ENCODE measurements at places on chromosomes 4 and X. TPM values are rescaled to one million over a fixed set of nuclear protein-coding genes. Genes with fewer than 3 reads are reported as not detected.

- peak; percentile 31 for DNase-seq
Observed at GRCh38 chrX:147875866-147876596, 35.7 kb upstream of the FMR1 start.

DNA sequence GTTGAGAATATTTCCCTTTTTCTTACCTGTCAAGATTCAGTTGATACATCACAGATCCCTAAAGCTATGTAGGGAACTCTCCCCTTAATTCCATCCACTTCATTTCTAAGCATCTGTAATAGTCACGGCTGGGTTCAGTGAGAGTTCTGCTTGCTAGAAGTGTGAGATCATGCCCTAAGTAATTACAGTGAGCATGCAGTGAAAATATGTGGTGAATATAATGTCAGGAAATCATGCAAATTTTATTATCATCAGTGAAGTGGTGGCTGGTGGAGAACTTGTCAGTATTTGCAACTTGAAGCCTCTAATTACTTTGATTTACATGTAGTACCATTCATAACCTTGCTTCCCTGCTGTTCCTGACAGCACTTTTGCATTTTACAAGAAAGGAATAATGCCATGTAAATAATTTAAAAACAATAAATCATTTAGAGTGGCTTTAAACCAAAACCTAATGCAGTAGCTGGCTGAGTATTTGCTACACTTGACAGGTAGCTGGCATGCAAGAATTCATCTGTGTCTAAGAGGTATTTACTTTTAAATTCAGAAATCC lies 28.3 kb upstream of the CFAP299 start:
- DNase-seq, result peak; percentile 54

ASB9 gene
- total RNA-seq, result 4.2 TPM

CCDC158 gene
- total RNA-seq, result not detected

NPY5R gene
- not detected for total RNA-seq

DNA sequence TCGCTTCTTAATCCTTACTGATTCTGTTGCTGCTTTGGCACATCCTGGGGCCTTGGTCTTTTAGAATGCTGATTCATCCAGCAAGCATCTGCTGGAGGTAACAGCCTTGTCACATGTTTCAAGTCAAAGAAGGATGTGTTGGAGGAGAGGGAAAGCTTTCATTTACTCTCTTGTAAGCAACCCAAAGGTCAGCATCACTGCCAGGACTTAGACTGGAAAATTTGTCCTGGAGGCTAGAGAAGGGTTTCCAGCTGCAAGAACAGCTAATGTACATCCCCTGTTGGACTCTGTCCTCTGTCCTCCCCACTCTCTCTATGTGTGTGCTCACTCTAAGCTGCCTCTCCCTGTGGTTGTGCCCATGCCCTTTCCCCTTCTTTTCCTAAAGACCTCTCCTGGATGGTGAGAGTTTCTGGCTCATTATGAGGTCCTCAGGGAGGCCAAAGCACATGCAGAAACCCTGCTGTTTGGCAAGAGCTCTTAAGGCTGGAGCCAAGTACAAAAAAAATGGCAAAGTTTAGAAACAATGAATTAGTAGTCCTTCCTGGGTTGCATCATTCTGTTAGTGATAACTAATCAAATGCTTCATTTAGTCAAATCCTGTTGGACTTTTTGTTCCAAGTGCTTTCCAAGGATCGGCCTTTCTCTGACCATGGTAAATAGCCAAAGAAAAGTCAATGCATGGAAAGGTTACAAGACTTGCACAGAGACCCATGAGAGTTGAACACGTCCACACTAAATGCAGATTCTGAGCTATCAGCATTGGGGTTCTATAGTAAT lies 13.4 kb upstream of the SRPX start:
- peak; percentile 89 for DNase-seq

- no peak for DNase-seq
Observed at GRCh38 chrX:69305333-69306062, 140.2 kb upstream of the PJA1 start.

- no peak for DNase-seq
Observed at GRCh38 chrX:132505116-132505515, 16.3 kb upstream of the MBNL3 start.

WWC2 gene
- 14.7 TPM for total RNA-seq

GRCh38 chr4:103136671-103137445 lies 37.2 kb upstream of the BDH2 start:
- no peak for DNase-seq

SFRP2 gene
- not detected for total RNA-seq

MED14 gene
- 18.9 TPM for total RNA-seq

DNA sequence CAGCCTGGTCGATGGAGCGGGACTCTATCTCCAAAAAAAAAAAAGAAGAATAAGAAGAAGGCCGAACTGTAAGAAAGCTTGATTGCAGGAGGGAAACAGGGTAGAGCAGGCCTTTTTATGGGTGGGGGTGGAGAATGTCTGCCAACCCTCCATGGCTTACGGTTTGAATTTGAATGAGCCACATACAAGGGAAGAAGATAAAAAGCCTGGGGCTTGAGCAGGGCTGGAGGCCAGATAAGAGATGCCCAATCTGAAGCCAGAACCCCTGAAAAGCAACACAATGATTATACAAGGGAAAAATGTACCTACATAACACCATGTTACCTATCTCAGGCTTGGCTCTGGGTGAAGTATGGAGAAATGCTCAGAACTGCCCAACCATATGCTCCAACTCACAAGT lies 57.3 kb upstream of the TRIM2 start:
- DNase-seq, result no peak

DNA sequence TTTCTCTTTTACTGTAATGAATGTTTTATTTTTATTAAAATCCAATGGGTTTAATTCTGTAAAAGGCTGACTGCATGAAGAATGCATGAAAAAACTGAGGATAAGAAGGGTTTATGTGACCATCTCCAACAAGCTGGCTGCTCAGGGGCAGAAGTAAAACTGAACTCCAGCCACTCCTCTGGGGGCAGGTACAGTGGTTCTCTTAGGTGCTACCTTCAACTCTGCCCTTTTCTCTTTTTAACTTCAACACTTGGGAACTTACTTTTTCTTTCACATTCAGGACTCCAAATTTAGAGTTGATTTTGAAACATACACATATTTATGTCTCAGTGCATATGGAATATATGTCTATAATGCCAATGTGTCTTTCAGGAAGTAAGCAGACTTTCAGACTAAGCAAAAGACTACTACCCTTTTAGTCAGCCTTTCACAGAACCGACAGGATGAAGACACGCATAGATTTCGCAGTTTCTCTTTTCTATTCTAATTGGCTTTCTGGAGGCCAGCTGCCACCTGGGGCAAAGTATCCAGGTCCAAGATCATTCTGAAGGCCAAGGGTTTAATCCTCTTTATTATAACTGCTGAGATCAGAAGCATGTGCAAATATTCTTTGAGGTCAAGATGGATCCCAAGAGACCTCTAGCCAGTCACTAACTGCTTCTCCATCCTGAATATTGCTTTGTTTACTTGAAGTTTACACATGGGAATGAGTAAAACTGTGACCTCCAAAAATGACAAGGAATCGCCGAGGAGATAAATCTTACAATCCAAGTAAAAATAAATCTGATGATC lies 30.7 kb downstream of the HS3ST1 start:
- DNase-seq, result peak; percentile 20

GRCh38 chrX:16067886-16068515 lies 55.4 kb upstream of the GRPR start:
- no peak for DNase-seq

MAGEA4 gene
- not detected for total RNA-seq

GRCh38 chrX:153921511-153922446 lies 4.3 kb downstream of the ARHGAP4 start:
- peak; percentile 68 for DNase-seq
